ENCODE measurements at places on chromosomes 11 and 22.
A peak's percentile ranks its signal among the peaks of the same experiment; 100 is the strongest.

DNA sequence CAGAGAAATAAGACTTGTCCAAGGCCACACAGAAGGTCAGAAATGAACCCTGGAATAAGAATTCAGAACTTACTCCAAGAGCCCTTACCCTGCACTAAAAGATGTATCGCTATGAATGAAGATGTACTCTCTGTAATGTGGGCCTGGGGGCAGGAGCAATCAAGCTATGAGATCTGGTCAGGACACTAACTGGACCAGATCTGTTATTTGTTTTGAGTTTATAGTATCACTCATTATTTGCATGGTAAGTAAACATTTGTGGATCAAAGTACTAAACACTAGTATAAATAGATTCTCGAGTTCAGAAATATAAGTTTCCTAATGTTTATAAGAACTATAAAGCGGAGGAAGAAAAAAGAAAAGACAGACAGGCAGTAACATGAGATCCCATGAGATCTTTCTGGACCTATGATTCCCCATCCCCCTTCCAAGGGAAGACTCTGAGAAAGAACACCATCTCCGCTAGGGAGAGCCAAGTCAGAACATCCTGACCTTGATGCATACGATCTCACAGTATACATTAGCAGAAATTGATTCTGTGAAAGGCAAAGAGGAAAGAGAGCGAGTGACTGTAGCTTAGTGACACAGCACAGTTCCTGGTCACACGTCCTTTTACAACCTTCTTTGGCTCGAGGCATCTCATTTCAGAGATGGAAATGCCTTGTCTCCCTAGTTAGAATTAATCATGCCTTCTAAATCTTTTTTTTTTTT lies 71.2 kb downstream of the USP35 start:
- DNase-seq: no peak

DNA sequence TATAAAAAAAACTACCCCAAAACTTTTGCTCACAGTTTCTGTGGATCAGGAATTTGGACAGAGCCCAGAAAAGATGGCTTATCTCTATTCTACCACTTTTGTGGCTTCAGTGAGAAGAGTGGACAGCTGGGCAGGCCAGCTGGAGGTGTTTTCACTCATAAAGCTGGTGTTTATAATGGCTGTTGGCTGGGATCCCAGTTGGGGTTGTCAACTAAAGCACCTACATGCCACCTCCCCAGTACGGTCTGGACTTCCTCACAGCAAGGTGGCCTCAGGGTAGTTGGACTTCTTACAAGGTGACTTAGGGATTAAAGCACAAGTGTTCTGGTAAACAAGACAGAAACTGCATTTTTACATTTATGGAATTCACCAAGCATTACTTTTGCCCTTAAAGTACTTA lies 171.0 kb downstream of the NELL1 start:
- no peak for DNase-seq

DNA sequence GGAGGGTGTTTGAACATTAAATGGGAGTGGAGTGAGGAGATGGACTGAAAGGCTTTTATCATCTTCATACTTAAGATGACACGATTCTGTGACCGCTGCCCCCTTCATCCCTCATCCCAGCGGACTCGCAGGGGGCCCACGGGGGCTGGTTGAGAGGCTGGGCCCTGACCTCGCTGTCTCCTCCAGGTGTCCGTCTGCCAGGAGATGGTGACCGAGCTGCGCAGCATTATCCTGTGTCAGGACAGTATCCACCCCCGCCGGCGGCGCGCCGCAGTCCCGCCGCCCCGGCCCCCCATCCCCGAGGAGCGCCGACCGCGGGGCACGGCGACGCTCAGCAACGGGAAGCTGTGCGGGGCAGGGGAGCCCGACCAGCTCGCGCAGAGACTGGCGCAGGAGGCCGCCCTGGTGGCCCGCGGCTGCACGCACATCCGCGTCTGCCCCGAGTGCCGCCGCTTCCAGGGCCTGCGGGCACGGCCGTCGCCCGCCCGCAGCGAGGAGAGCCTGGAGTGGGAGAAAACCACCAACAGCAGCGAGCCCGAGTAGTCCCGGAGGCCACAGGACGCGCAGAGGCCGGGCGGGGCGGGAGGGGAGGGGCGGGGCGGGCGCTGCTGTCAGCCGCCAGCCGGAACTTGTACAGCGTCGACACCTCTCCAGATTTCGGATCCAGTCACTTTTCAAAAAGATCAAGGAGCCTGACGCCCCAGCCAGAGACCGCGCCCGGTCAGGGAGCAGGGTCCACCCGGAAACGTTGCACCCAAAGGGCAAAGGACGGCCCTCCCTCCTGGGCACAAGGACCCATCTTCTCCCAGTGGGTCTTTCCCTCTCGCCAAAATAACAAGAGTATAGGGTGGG lies 38.0 kb upstream of the TBCEL start:
- peak; percentile 8 for DNase-seq

DNA sequence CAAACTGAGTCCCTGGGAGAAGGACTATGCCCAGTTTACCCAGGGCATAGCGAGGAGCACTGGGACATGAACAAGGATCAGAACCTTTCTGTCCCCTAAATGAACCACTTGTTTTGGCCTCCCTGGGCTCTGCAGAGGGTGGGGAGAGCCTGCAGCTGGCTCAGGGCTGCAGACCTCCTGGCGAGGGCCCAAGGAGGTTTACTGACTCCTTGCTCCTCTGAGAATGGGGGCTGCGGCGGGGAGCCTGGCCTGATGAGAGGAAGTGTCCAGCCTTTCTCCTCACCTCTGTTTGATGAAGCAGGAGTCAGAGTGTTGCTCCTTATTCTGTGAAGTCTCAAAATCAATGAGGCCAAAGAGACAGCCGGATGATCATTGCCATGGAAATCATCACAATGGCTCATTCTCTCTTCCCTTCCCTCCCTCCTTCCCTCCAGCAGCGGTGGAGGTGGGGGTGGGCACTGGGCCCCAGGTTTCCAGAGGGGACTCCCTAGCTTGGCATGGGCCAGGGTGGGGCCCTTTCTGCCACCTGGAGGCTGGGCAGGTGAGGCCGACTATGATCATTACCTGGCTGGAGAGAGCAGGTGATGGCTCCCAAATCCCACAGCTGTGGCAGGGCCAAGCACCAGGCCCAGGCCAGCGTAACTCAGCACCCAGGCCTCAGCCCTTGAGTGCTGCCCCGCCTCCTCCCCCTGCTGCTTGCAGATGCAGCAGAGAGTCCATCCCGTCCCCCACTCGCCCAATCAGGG lies 169.7 kb downstream of the CEP164 start:
- no peak for DNase-seq

GRCh38 chr11:33582636-33583325 lies 117.8 kb downstream of the C11orf91 start:
- DNase-seq: no peak

DNA sequence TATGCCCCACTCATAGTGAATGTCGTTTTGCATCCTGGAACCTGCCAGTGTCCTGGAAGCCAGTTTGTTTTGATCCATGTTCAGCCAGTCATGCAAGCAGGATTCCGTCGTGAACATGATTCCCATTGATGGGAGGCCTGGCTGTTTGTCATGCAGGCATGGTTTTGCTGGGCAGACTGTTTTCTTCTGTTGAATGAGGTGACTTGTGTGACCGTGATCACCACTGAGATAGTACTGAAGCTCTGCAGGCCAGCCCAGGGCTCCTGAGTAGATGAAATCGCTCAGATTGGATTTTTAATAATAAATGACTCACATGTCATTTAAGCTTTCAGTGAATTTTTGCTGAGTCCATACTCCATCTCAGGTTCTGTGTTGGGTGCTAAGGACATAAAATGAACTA lies 117.8 kb downstream of the PDE2A start:
- no peak for DNase-seq

GRCh38 chr11:19428206-19429002 lies 187.7 kb upstream of the E2F8 start:
- no peak for DNase-seq

DNA sequence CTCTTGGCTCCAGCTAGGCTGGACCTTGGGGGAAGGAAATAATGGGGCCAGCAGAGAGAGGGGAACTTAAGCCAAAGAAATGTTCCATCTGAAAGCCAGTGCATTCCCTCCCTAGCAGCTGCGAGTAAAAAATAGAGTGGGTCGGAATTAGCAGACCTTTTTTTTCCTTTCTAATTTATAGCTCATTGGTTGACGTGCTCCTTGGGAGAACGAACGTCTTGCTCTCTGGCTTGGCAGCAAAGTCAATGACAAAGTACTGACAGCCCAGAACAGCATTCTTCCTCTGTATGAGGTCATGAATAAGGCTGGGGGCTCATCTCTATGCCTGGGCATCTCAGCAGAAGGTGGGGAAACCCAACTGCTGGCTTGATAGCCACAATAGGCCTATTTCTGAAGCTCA lies 65.0 kb downstream of the SEZ6L start:
- no peak for DNase-seq

- DNase-seq: no peak
Measured at GRCh38 chr11:206526-207207, 532 bp downstream of the BET1L start.

DNA sequence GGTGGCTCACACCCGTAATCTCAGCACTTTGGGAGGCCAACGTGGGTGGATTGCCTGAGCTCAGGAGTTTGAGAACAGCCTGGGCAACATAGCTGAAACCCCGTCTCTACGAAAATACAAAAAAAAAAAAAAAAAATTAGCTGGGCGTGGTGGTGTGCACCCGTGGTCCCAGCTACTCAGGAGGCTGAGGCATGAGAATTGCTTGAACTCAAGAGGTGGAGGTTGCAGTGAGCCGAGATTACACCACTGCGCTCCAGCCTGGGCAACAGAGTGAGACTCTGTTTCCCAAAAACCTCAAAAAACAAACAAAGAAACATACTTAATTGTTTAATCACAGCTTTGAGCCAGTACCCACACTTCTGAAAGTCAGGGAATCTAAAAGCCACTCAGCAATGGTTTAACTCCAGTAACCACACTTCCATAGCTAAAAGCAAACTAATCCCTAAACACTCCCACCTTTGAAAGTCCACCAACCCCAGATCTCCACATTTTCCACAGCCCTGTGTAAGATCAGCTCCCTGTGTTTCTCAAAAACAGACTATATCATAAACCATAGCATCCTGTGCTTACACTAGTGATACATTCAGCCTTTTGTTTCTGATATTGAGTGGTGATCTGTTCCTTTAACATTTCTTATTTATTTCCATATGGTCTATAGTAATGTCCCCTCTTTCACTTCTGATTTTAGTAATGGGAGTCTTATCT lies 4.9 kb upstream of the OR2AT4 start:
- no peak for DNase-seq

- no peak for DNase-seq
Measured at GRCh38 chr11:113372309-113372708, 15.3 kb upstream of the ANKK1 start.

GRCh38 chr11:32838505-32839274 lies 9.0 kb downstream of the PRRG4 start:
- no peak for DNase-seq

DNA sequence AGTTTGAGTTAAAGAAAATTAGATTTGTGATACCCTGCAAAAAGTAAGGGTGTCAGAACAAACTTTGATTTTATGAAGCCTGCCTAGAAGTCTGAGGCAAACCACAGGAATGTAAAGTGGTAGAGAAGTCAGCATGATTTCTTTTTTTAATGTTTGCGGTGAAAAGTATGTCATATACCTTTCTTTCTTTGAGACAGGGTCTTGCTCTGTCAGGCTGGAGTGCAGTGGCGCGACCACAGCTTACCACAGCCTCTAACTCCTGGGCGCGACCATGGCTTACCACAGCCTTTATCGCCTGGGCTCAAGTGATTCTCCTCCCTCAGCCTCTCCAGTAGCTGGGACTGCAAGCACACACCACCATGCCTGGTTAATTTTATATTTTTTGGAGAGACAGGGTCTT lies 4.7 kb downstream of the API5 start:
- DNase-seq: no peak

GRCh38 chr11:64586366-64586765 lies 4.7 kb upstream of the SLC22A12 start:
- no peak for DNase-seq

DNA sequence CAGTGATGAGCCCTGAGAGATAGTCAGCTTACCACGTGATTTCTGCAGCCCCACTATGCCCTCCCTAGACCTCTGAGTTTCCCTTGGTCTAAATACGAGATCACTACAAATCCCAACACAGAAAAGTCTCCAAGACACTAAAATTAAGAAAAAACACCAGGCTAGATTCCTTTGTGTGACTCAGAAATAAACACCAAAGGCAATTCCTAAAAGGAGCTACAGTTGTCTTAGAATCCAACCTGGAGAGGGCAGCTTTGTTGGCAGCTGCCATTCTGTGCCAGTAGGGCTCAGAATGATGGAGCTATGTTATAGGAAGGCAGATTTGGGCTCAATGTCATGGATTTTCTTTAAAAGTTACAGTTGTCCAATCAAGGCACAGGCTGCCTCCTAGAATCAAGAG lies 37.1 kb upstream of the HMGXB4 start:
- no peak for DNase-seq

- DNase-seq: no peak
Measured at GRCh38 chr11:11189506-11189905, 163.5 kb downstream of the CSNK2A3 start.

DNA sequence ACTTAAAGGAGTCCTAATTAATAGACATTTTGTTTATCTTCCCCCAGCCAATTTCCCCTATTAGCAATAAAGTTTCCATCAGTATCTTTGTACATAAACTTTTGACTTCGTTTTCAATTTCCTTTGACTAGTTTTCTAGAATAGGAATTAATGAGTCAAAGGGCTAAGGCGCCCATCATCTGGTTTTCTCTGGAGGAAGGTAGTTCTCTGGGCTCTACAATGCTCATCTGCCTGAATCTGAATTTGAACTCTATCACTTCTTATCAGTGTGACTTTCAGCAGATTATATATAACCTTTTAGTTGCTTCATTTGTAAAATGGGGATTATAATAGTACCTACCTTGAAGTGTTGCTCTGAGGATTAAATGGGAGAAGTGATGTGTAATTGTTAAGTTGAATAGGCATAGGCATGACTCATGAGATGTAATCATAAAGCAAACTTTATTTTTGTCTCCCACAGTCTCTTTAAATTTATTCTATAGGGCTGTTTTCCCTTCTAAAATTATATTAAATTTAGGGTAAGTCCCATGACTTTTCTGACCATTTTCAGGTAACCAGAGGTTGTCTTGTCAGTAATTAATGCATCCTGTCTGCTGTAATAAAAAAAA lies 5.8 kb upstream of the TUB start:
- DNase-seq: no peak

DNA sequence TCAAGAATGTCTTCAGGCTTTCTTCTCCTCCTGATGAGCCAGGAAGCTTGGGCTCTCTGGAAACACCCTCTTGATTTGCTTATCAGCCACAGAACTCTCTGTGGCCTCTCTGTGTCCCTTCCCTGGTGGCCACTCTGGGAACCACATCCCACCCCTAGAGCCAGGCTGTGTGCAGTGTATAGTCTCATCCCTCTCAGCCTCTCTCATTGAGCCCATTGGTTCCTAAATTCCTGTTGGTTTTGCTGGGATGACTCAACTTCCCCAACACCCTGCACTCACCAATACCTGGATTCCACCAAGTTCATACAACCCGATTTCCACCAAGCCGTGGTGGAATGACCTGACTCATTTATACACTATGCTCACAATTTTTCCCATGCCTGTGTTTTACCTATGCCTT lies 5.2 kb downstream of the IRAG1 start:
- no peak for DNase-seq

DNA sequence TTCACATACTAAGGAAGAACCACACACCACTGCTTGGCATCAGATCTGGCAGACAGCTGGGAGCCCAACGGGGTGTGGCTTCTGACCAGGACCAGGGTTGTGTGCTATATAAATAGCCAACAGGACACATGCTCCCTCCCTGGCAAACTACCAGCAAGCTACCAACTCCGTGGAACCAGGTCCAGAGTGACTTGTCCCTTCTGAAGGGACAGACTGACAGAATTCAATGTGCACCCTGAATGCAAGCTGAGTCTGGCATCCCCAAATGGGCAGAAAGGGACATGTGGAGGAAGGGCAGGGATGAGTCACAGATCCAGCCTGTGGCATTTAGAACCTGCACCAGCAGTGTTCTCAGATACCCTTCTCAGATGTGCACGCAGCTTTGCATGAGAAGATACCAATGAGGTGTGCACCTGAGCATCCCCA lies 92.9 kb downstream of the MICAL3 start:
- DNase-seq: no peak
